ENCODE measurements at places on chromosomes 4 and X.

GRCh38 chr4:173404296-173404865, 5.5 kb upstream of the SCRG1 start:
- DNase-seq, result no peak

DNA sequence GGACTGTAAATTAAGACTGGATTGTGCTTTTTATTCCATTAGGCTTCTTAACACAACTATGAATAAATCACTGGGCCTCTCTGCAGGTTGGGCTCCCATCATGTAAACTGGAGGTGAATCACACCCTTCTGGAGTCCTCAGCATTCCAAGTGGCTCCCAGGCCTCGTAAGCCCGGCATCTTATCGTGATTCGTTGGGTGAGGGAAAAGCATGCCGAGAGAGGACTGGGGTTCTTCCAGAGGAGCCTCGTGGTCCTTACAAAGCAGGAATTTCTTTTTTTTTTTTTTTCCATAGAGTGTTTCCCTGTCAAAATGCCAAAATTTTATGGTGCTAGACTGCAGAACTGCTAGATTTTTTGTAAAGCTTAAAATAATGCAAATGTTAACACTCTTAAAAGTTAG, 20.0 kb downstream of the CLDN22 start:
- DNase-seq, result no peak

- no peak for DNase-seq
Measured at GRCh38 chrX:8323356-8323755, 141.3 kb upstream of the VCX3B start.

DNA sequence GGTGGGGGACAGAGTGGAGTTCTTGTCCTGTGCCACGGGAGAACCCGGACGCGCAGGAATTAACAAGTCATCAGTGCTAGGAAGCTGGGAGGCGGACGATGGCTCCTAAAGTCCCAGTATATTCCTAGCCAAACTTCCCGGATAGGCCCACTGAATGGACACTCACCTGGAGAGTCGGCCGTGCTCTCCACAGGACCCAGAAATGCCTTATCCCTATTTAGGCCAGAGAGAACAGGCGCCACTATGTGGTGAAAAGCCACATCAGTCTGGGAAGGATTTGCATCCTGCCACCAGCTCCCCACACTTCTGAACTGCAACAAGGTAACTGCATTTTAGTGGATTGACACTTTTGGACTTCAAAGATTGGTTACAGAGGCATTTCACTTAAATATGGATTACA, 1.1 kb downstream of the CFAP299 start:
- DNase-seq, result no peak

GRCh38 chr4:8666581-8666980, 74.0 kb downstream of the CPZ start:
- DNase-seq, result no peak
